T follicular helper cell (primary cell): ENCODE measurements at places on chromosomes 13 and 19.

GRCh38 chr13:43880926-43881325 is 1.2 kb downstream of the LACC1 start:
- no peak for DNase-seq

GRCh38 chr13:31236211-31236786 is 36.5 kb downstream of the B3GLCT start:
- no peak for DNase-seq

GRCh38 chr19:39078436-39079200 is 5.5 kb upstream of the ACP7 start:
- no peak for DNase-seq

DNA sequence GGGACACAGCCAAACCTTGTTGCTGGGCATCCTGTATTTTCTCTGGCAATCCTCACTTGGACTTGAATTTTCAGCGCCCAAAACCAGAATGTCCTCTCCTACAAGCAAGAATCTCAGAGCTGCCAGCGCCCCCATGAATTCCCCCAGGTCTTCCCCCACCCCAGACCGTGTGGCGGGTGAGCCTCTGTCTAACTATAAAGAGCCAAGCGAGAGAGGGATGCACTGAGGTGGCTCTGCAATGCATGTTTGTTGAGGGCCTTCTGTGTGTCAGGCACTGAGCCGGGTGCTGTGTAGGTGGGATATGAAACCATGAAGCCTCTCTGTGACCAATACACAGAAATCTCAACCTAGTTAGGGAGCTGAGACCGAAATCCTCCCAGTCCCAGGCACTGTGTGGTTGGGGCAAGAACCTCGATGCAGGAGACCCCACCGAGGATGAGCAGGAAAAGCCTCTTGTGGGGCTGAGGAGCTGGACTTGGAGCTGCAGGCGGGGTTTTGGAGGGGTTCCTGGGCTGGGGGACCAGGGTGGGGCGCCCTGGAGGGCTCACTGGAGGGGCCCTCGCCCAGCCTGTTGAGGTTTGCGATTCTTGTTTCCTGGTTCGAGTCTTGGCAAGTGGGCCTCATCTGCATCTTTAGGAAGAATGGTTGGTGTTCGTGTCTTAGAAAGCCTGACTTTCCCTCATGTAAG is 12.4 kb upstream of the PROZ start:
- DNase-seq: no peak

DNA sequence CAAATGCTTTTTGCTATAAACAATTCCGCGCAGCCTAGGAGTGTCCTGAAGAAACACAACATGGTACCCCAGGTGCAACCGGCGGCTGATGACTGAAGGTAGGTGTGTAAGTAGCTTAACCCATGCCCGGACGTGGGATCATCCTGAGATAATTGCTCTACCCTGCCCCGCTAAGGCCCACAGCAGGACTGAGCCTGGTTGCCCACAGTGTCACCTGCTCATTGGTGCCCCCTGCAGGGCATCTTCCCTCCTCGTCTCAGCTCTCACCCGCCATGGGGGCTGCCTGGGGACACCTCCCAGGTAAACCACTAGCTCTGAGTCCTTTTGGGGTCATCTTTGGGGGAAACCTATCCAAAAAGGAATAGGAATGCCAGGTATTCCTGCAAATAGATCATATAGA is 22.3 kb downstream of the TMEM161A start:
- DNase-seq: peak; percentile 15

DNA sequence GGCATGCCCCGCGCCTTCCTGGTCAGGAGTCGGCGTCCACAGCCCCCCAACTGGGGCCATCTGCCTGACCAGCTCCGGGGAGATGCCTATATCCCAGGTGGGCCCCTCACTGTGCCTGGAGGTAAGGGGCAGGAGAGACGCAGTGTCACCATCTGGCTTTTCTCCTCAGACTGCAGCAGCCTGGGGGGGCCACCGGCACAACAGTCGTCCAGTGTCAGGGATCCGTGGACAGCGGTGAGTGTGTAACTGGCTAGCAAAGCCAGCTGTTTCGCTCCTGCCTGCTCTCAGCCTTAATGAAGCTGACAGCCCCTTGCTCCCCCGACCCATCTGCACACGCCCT is 227 bp downstream of the OVOL3 start:
- DNase-seq: no peak

DNA sequence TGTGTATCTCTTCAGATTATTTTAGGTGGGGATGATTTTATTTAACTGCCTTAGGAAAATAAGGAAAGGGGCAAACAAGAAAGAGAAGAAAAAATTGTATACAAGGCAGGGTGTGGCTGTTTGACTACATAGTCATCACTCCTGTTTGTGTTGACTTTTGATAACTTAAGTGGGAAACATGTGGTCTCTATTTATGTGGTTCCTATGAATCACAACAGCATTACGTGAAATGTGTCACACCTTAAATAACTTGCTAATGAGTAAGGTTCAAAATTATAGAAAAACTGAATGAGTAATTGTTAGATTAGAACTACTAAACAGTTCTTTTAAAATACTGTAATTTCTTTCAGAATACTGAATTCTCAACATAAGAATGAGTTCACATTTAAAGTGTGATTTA is 69.3 kb downstream of the LMO7 start:
- DNase-seq: no peak

DNA sequence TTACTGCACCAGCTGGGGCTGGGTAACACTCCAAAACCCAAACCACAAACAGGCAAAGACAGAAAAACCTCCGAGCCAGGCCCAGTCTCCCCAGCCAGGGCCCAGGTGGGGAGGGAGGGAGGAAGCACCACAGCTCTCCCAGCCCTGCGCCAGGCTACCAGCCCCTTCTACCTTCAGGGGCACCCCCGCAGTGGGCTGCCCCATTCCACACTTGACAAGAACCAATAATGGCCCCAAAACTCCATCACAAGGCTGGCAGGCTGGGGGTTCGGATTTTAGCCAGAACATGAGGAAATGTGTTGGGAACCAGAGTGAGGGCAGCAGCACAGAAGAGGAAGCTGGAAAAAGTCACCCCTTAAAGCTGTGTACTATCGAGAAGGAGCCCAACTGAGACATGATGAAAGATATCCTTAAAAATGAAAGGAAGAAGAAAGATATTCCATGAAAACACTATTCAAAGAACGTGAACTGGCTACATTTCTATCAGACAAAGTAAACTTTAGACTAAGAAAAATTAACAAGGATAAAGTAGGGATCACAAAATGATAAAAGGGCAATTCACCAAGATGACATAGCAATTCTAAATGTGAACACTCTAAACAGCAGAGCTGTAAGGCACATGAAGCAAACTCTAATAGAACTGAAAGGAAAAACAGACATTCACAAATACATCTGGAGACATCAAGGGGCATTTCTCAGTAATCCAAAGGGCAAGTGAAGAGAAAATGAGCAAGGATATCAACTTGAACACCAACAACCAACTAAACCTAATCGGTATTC is 12.9 kb downstream of the TUBGCP3 start:
- DNase-seq: no peak

DNA sequence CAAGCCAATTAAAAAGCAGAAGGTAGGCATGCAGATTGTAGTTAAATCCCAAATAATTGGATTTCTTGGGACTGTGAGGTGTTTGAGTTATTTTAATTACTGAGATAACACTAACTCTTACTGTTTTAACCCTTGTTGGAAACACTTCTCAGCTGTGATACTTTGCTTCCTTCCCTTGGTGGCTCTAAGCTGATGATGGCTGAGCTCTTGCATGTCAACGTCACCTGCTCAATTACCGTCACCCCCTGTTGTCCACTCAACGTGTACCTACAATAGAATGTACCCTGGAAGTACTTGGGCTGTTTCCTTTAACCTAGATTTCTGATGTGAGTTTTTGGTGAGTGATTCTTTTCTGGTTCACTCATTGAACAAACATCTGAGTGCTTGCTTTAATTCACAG is 303.4 kb downstream of the SLC7A1 start:
- no peak for DNase-seq

DNA sequence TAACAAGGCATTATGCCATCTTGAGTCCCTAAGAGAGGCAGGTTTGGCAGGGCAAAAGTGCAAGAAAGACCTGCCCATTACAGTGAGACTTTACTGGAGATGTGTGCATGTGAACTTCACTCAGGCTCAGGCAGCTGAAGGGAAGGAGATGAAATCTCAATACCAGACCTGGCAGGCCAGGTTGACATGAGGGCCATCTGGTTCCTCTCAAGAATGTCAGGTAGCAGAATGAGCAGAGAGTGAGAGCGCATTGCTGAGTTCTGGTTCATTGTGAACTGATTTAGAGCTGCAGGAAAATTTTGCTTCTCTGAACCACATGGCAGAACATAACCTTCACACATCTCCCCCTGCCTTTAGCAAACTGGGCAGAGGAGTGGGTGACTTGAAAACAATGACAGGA is 406.3 kb downstream of the GPC5 start:
- no peak for DNase-seq

GRCh38 chr13:28467034-28467433 is 27.9 kb downstream of the FLT1 start:
- no peak for DNase-seq

DNA sequence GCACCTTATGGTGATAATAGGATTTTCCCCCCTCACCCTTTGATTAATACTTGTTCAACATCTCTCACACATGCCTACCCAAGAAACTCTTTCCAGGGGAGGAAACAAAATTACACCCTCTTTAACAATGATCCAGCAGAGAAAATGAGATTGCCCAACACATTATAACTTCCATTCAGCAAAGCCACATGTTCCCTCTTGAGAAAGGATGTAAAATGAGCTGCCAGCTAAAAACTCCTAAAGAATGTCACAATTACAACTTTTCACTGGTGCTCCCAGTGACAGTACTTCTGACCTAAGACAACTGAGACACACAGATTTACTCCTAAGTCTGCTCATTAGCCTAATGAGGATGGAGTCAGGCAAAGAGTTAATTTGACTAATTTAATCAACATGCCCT is 621.4 kb downstream of the DIAPH3 start:
- DNase-seq: no peak

DNA sequence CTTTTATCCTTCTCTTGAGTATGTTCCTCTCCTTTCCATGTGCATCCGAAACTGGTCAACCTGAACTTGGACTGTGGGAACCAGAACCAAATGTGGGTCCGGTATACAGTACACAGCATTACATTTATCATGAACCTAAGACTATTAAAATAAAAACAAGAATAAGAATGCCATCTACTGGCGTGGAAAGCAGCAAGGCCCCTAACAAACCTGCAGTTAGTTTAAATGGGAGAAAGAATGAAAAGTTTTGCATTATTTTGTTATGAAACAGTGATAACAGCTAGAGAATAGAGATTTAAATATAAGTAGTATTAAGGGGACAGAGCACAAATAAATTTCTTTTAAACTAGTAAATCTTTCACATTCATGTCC is 159.5 kb downstream of the RBM26 start:
- DNase-seq: no peak

DNA sequence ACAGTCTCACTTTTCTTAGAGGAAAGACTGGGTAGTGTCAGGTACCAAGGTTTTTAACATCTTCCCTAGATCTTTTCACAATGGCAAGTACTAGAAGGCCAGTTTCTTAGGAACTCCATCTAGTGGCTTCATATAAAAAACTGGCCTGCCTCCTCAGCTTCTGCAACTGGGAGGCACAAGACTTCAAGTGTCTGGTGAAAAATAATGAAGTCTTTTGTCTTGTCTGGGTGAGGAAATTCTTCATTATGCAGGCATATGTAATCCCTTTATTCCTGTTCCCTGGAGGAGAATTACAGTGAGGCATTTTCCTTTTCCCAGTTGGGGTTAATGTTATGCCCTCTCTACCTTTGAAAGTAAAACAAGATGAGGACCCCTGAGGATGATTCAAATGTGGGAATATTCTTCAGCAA is 300.5 kb downstream of the NALCN start:
- no peak for DNase-seq

DNA sequence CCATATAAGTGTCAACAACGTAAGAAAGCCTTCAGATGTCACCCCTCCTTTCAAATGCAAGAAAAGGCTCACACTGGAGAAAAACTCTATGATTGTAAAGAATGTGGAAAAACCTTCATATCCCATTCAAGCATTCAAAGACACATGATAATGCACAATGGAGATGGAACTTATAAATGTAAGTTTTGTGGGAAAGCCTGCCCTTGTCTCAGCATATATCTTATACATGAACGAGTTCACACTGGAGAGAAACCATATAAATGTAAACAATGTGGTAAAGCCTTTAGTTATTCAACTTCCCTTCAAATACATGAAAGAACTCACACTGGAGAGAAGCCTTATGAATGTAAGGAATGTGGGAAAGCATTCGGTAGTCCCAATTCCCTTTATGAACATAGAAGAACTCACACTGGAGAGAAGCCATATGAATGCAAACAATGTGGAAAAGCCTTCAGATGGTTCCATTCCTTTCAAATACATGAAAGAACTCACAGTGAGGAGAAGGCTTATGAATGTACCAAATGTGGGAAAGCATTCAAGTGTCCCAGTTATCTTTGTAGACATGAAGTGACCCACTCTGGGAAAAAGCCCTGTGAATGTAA is 11.1 kb downstream of the ZNF844 start:
- no peak for DNase-seq

DNA sequence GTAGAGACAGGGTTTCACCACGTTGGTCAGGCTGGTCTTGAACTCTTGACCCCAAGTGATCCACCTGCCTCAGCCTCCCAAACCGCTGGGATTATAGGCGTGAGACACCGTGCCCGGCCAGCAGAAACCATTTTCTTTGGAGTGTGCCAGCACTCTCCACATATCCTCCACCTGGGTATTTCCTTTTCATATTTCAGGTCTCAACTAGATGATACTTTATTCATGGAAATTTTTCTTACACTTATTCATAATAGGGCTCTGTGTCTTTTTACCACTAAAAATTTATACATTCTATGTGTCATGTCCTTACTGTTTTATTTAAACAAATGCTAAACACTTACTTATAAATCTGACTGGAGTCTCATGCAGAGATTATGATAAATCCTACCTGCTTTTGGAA is 305.9 kb downstream of the PCDH20 start:
- no peak for DNase-seq

GRCh38 chr13:39370554-39370953 is 232.4 kb downstream of the LHFPL6 start:
- no peak for DNase-seq

GRCh38 chr13:19179916-19180315 is 1.7 kb downstream of the TUBA3C start:
- no peak for DNase-seq

GRCh38 chr13:24038841-24039330 is 121.6 kb upstream of the SPATA13 start:
- no peak for DNase-seq
